ENCODE measurements at places on chromosomes 7 and 10. TPM values are rescaled to one million over a fixed set of nuclear protein-coding genes. Genes with fewer than 3 reads are reported as not detected.

The HOXA4 gene
- total RNA-seq: 0.17 TPM

The TMEM178B gene
- total RNA-seq: not detected

- no peaks in the 10 kb centered on the region for H3K36me3 ChIP-seq
- no peak for DNase-seq
- H3K27me3 ChIP-seq: no peaks in the 10 kb centered on the region
- H3K4me3 ChIP-seq: no peak overlapping the region
- no peaks in the 10 kb centered on the region for H3K4me1 ChIP-seq
- H3K27ac ChIP-seq: no peak overlapping the region
Observed at GRCh38 chr10:58044072-58044471, 223.6 kb downstream of the IPMK start.

The FAM53B gene
- total RNA-seq: 33.0 TPM

GRCh38 chr7:107856806-107857540 lies 34.0 kb upstream of the DLD start:
- peaks cover 4% of the 10 kb centered on the region for H3K36me3 ChIP-seq
- H3K27ac ChIP-seq: peak overlapping the region; percentile 75
- peak overlapping the region; percentile 40 for H3K4me3 ChIP-seq
- H3K27me3 ChIP-seq: peaks cover under 1% of the 10 kb centered on the region
- peaks cover 19% of the 10 kb centered on the region for H3K4me1 ChIP-seq

DNA sequence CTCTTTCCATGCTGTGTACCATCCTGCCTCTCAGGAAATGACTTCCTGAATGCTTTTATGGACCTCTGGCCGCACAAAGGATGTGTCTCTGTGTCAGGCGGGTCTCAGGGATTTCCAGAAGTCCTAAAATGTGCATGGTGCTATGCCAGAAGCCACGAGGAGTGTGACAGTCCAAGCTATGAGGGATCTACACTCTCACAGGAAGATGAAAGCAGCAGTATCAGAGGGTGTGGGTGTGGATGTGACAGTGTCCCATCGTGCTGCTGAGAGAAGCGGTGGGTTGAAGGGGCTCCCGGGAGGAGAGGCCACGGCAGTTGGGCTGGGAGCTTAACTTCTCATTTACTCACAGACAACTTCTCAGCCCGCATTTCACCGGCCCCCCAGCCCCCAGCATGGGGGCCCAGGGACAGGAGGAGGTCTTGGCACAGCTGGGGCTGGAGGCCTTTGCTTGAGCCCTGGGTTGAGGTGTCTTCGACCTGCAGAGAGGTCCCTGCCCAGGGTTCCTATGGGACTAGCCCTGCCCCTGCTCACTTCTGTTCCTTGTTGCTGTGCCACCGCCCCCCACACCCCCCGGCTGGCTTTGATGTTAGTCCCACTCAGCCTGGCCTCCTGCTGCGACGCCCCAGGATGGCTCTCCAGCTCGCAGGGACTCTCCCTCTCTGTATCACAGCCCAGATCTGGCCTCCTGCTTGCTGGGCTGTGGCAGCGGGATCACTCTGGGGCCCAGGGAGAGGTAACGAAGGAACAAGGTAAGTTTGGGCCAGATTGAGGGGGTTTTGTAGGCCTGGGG lies 30.8 kb upstream of the EMX2 start:
- H3K4me1 ChIP-seq: no peaks in the 10 kb centered on the region
- peaks cover 7% of the 10 kb centered on the region for H3K27me3 ChIP-seq
- DNase-seq: no peak
- H3K27ac ChIP-seq: no peak overlapping the region
